Activated CD4-positive, alpha-beta T cell treated with anti-CD3 and anti-CD28 coated beads, Interleukin-2, amount 50 U/mL, for 24 hours (primary cell): ENCODE measurements at places on chromosomes 2 and 18.

- DNase-seq, result no peak
These were observed 16.0 kb downstream of the SATB2 start for GRCh38 chr2:199441759-199442158.

GRCh38 chr2:210544007-210544590 lies 12.3 kb upstream of the CPS1 start:
- no peak for DNase-seq

GRCh38 chr18:14937271-14937670 lies 189.3 kb downstream of the ANKRD30B start:
- no peak for DNase-seq

- no peak for DNase-seq
These were observed 555.0 kb upstream of the TMEFF2 start for GRCh38 chr2:192749611-192750200.

DNA sequence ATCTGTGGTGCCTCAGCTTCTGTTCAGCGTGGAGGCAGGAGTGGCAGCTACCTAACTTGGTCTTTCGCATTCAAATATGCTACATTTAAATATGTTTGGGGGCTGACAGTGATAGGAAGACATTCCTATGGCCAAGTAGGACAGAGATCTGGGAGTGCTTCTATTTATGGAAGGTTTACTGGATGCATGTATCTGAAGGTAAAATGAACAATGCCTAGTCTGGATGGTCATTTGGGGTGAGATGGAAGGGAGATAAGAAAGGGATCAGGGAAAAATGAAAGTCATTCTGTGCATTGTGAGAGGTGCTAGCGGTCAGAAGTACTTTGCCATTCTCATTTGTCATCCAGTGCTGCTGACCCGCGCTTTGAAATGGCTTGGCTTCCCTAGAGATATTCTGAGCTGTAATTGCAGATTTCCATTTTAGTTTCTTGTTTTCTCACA lies 300.9 kb upstream of the FBXO11 start:
- DNase-seq, result no peak

- peak; percentile 2 for DNase-seq
These were observed 95.9 kb downstream of the NEB start for GRCh38 chr2:151638191-151638933.

DNA sequence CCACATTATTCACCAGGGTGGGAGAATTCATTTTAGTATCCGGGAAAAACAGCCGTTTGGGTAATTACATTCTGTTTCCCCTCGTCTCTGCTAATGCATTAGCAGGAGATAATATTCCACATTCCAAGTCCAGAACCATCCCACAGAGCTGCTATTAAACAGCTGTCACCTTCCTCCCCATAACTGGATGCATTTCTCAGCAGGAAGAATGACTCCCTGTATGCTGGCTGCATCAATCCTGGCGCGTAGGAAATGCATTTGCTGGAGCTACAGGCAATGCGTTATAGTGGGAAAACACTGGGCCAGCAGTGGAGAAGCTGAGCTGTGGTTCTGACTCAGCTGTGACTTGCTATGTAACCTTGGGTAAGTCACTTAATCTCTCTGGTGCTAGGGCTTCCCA lies 246.0 kb downstream of the CLIP4 start:
- no peak for DNase-seq

- DNase-seq, result no peak
These were observed 307.0 kb upstream of the CWC22 start for GRCh38 chr2:180314086-180314485.

DNA sequence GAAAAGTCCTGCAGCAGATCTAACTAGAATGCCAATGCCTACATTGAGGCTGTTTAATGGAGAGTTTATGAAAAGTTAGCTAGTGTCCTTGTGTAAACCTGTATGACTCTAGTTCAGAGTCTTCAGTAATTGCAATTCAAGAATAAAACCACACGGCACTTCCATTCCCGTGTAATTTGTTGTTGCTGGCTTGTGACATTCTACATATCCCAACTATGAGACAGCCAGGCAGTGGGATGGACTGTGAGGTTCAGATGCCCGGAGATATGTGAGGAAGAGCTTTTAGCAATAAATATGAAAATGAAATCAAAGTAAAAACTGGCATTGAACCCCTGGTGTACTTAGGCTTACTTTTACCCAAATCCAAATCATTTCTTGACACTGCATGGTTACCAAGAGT lies 263.4 kb downstream of the NEDD4L start:
- DNase-seq, result no peak

- DNase-seq, result no peak
These were observed 494 bp upstream of the RBM45 start for GRCh38 chr2:178111743-178112142.

DNA sequence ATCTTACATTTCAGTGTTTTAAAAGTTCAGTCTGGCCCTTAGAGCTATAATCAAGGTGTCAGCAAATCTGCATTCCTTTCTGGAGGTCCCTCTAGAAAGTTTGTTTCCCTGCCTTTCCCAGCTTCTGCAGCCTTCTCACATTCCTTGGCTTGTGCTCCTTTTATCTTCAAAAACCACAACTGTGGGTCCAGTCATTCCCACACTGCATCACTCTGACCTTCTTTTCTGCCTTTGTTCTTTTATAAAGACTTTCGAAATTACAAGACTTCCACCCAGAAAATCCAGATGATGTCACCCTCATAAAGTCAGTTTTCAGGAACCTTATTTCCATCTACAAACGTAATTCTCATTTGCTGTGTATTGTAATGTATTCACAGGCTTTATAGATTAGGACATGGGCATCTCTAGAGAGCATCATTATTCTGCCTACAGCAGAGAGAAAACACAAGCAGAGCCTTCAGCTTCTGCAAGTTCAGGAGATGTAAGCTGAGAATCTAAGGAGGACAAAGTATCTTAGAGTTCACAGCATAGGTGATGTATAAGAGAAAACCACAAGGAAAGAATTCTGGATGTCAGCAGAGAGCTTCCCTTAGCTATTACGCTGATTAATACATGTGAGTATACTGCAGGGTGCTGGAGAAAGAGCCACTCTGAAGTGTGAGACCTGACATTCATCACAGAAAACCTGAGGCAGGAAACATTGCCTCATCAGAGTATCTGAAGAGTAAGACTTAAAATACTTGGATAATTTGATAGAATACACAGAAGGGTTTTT lies 1100.2 kb downstream of the CBLN2 start:
- no peak for DNase-seq

DNA sequence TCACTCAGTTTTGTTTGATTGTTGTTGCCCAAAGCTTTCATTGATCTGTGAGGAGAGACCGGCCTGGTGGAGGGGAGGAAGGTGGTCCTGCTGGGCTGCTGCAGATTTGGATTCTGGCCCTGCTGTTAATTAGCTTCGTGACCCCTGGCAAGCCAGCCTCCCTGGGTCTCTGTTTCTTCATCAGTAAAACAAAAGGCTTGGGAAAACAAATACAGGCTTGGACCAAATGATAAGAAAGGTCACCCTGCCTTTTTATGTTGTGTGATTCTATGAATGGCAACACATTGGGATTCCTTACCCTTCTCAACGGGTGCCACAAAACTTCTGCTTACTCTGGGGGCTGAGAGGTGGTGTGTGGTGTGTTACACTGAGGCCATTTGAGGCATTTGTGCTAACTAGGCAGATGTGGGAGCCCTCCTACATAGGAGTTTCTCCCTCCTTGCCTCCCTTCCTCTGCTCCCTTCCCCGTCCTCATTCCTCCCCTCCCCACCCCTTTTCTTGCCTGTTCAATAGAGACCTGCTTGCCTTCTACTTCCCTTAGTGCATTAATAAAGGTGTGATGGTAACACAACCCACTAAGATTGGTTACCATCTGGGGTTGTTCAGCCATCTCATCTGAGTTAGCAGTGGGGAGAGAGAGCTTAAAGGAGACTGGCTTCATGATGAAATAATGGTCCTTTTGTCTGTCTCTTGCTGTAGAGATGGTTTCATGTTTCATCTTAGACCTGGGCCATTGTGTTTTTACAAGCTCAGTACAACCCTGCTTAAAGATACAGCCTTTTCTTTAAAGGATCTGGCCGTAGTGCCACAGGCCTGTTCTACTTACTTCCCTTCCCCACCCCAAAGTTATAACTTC lies 96.2 kb downstream of the TANC1 start:
- no peak for DNase-seq

DNA sequence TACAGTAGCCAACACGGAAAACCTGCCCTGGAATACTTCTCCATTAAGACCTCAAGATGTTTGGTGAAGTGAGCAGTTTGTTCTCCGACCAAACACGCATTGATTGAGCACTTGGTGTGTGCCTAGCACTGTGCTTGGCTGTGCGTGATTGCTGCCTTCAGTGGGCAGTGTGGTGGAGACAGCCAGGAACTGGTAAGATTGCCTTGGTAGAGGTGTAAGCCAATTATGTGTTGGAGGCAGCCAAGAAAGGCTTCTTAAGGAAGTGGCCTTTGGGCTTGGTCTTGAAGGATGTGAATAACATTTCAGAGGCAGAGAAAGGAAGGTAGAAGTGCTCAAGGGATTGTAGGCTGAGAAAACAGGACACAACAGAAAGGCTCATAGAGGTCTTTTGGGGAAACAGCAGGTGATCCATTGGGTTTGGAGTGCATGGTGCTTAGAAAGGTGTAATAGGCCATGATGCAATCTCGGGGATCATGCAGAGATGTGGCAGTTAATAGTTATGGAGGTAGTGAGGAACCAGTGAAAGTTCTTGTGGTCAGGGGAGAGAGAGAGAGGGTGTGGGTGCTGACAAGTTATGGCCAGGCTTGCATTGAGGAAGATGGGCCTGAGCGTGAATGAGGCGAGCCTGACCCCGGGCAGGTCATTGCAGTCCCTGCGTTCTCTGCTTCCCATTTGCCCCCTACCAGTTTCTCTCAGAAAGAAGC lies 6.3 kb downstream of the B3GNT2 start:
- no peak for DNase-seq

DNA sequence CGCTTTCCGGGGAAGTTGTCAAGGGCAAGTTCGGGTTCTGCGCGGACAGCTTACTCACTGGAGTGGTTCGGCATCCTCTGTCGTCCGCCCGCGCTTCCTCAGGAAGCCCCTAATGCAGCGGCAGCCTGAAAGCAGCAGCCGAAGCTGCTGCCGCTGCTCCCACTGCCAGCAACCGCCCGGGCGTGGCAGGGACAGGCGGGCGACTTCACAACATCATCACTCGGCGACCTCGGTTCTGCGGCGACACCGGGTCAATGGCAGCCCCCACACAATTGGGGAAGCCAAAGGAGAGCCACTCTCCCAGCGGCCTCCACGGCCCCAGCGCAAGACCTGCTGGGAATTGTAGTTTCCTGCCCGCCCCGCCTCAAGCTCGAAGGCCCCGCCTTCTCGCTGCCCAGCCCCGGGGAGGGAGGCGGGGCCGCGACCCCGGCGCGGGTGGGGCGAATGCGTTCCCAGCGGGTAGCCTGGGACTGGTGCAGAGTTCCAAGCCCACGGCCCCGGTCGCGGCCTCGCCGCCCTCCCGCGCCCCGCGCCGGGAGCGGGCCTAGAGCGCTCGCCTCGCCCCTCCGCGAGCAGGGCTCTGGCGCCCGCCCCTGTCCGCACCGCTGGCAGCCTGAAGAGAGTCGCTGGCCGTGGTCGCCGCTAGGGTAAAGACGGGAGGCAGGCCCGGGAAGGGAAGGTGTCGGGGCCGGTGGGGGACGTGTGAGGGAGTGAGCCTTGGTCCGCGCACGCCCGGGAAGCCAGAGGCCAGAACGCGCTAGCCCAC lies at the start of the genes STRADB and TRAK2:
Gene STRADB, plus strand, starts transcription at position 449 of the 766 bp plus-strand sequence. CDS start 3,101 bp downstream, outside the sequence.
Gene TRAK2, minus strand, starts transcription at position 167 of the 766 bp plus-strand sequence. CDS start 30,951 bp downstream, outside the sequence.
- peak; percentile 95 for DNase-seq

DNA sequence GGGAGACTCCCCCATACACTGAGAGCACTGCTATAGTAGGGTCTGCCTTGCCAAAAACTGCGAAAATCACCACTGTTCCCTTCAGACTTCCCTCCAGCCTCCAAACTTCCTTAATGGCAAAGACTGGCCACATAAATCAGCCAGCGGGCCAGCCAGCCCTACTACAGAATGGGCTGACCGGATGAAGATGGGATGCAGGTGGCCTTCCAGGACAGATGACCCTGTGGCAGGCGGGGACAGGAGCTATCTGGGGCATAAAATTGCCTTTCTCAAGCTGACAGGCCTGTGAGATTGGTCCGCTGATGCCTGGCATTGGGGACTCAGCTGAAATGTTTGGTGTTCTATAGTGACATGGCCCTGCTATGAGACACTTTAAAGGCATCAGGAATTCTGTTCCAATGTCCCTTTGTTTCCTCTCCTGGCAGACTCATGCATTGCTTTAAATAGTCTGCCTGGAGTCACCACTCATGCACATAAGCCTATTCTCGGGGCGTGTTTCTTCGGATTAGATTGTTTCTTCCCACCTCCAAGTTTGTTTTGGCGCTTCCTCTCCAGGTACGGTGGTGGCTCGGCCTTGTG lies 135.9 kb downstream of the ALPK2 start:
- DNase-seq, result no peak

DNA sequence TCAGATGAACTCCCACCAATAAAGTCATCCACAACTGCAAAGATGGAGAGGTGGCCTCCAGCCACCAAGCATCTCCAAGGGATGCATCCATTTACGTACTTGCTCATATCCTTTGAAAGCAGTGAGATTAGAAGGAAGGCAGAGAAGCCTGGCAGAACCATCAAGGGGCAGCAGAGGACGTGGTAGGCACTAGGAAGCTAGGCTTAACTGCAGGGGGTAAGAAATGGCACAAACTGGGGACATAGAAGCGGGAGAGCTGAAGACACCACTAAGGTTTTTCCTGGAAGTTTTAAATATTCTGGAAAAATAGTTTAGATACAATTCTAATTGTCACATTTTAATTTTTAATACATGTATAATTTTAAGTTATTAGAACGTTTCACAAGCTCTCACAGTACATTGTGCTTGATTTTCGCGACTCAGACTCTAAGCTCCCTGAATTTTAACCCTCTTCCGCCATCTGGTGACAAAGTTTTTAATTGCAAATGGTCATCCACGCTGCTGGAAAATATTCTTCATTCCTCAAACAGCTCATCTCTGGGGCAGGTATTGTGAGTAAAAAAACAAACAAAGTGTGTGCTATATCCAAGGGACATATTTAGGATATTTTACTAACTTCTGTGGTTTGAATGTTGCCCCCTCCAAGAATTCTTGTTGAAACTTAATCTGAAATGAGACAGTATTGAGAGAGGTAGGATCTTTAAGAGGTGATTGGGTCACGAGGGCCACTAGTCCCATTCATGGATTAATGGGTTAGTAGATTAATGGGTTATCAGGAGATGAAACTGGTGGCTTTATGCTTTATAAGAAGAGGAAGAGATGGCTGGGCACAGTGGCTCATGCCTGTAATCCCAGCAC lies 1.6 kb upstream of the PSTPIP2 start:
- DNase-seq, result peak; percentile 69

GRCh38 chr2:85430752-85431569 lies 12.4 kb downstream of the SH2D6 start:
- no peak for DNase-seq

DNA sequence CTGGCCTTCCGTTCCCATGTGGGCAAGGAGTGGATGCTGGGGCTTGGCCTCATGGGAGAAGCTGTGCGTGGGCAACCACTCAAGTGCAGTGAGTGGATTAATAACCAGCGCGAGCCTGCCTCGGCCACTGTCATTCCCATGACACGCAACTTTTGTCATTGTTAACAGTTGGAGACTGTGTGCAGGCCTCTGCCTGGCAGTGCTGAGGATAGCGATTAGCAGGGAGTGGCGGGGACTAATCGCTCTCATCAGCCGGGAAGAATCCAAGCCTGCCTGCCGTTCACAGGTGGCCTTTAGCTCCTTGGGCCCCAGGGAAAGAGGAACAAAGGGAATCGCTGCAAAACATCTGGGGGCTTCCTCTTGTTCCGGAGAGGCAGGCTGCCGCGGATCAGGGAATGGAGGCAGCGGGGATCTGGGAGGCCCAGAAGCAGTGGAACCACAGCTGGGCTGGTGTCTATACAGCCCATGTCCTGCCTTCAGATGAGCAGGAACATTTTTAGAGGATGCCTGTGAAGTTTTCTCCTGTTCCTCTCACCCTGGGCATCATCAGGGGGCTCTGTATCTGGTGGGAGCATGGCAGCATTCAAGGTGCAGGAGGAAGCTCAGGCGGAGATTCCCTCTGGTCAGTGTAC lies 53.8 kb downstream of the CTIF start:
- no peak for DNase-seq
